ENCODE measurements at places on chromosomes 11 and 22.

DNA sequence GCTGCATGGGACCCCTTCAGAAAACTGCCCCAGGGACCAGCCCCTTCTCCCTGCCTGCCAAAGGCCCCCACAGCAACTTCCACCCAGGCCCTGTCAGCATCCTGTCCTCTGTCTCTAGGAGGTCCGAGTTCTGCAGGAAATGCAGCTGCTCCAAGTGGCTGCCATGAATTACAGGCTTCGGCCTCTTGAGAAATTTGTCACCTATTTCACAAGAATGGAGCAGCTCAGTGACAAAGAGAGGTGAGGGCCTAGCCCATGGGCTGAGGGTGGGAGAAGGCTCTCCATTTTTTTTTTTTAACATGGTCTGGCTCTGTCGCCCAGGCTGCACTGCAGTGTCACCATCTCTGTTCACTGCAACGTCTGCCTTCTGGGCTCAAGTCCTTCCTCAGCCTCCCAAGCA lies 7.3 kb downstream of the RGL4 start:
- DNase-seq: no peak

DNA sequence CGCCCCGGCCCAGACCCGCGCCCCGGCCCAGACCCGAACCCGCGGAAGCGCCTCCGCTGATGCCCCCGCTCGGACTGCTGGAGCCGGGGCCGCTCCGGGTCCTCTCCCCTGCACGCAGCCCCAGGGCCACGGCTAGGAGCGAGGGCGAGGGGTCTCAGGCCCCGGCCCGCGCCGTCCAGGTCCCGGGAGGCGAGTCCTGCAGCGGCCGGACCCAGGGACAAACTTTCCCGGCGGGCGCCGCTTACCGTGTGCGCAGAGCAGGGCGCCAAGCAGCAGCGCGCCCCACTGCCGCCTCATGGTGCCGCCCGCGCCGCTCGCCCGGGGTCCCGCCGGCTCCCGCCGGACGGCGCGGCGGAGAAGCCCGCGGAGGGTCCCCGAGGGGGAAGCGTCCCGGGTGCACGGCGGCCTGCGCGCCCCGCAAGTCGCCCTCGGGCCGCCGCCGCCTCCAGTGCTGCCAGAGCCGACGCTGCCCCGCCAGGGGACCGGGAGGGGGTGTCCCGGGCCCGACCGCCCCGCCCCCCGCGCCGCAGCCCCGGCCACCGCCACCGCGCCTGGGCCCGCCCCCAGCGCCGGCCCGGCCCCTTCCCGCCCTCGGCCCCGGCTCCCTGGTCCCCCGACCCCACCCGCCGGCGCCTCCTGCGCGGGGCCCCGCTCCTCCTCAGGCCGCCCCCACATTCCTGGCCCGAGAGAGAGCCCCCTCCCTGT lies at the start of gene LRP4:
LRP4 (minus strand) TSS at position 468 of the 705 bp plus-strand sequence; CDS start at position 297, 171 bp downstream.
- no peak for DNase-seq

GRCh38 chr22:17191163-17191784 lies 28.0 kb downstream of the ADA2 start:
- DNase-seq: no peak

DNA sequence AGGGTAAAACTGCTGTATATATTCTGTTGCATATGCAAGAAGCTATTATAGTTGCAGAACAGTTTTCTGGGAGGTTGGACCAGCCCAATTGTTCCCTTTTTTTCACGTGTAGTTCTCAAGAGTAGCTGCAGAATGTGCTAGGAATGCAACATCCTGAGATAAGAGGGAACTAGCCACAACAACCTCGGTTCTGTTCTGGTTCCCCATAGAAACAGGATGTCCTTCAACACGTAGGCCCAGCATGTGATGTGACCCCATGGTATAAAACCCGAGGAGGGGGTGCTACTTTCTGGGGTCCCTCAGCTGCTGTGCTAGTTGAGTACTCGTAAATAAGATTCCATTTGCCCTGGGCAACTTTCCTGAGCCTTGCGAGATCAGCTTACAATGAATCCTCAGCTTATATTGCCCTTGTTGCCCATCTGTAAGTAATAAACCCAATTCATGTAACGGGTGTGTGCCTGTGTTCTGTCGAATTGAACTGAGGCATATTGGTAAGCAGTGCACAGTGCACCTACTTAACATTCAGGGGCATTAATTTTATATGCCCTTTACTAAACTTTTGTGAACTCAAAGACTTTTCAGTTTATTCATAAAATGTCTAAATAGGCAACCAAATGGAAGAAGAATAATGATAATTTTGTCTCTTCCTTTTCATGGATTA lies 23.0 kb upstream of the TRAF6 start:
- DNase-seq: no peak

DNA sequence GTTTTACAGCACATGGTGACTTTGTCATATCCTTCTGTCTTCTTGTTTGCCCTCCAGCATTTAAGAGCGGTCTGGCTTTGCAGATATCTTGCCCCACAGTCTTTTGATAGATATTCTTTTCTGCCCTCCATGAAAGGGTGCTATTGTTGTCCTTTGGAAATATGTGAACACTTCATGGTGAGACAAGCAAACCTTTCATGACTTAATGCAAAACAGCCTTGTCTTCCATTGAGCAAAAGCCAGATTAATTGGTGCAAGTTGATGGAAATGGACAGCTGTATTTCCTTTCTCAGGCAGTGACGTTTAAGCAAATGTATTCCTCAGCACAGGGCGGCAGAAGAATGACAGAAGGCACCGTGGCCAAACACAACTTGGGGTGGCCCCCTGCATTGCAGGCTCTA lies 4.4 kb downstream of the DCPS start:
- DNase-seq: peak; percentile 45

GRCh38 chr11:128195057-128195751 lies 392.2 kb downstream of the ETS1 start:
- no peak for DNase-seq

GRCh38 chr11:124415356-124415923 lies 9.2 kb downstream of the OR8B4 start:
- DNase-seq: no peak

GRCh38 chr22:43622886-43623285 lies 189.2 kb downstream of the EFCAB6 start:
- DNase-seq: no peak

DNA sequence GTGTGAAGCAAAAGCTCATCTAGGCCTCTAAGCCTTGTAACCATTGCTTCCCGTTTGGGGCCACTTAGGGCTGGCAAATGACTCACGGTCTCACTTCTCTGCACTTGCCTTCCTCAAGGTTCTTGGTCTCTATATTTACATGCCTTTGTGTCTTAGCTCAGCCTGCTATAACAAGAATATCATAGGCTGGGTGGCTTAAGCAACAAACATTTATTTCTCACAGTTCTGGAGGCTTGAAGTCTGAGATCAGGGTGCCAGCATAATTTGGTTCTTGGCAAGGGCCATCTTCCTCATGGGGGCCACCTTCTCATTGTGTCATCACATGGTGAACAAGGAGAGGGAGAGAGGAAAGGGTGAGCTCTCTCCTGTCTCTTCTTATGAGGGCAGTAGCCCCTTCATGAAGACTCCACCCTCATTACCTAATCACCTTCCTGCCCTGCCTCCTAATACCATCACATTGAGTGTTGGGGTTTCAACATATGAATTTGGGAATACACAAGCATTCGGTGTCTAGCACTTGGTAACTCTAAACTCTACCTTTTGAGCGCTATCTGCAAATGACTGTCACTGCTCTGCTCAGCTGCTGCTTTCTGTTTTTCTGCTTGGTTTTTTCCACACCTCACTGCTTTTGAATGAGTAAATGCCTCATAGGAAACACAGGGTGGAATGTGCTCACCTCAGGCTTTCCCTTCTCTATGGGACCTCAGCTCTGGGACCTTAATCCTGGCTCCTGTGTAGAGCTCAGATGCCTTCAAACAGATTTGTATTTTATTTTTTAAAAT lies 16.2 kb upstream of the ME3 start:
- peak; percentile 27 for DNase-seq

DNA sequence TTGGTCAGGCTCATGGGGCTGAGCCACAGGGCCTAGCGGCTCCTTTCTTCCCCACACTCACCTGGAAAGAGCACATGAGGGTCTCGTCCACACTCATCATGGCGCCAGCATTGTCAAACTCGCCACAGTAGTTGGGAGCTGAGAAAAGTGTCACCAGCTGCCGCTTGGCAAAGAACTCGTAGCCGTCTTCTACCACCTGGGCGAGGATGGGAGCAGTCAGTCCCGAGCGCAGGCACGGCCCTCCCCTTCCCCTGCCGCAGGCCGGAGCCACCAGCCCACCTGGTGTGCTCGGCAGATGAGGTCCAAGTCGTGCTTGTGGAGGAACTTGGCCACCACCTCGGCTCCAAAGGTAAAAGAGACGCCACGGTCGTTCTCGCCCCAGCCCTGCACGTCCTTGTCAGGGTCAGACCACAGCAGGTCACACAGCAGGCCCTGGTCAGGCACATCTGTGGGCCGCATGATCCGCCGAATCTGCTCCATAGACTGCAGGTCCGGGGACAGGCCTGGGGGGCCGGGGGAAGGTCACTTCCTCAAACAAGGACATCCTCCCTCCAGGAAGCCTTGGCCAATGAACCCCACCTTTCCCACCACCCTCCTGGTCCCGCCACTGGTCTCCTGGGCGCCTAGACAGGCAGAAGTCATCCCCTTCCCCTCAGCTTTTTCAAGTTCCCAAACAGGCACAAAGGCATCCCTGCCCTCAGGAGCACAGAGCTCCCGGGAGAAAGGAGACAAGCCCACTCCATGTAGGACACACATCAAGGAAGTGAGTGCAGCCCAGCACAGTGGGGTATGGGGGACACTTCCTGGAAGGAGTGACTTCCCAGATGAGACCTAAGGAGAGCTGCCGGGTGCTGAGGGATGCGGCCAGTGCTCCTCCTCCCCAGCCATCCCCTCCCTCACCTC lies 2.7 kb downstream of the PPP1CA start:
- DNase-seq: no peak

GRCh38 chr22:27474112-27474571 lies 327.4 kb downstream of the MN1 start:
- DNase-seq: no peak

GRCh38 chr11:108914981-108915380 lies 250.1 kb downstream of the DDX10 start:
- no peak for DNase-seq

GRCh38 chr22:39471381-39472141 lies 14.7 kb downstream of the MGAT3 start:
- DNase-seq: no peak

- DNase-seq: peak; percentile 77
Measured at GRCh38 chr22:39254789-39255298, 10.1 kb upstream of the PDGFB start.

- no peak for DNase-seq
Measured at GRCh38 chr22:31492151-31492550, 2.5 kb upstream of the EIF4ENIF1 start.

GRCh38 chr11:129425214-129425613 lies 49.6 kb downstream of the BARX2 start:
- no peak for DNase-seq

GRCh38 chr11:69010361-69010891 lies 2.6 kb downstream of the MRGPRF start:
- no peak for DNase-seq

DNA sequence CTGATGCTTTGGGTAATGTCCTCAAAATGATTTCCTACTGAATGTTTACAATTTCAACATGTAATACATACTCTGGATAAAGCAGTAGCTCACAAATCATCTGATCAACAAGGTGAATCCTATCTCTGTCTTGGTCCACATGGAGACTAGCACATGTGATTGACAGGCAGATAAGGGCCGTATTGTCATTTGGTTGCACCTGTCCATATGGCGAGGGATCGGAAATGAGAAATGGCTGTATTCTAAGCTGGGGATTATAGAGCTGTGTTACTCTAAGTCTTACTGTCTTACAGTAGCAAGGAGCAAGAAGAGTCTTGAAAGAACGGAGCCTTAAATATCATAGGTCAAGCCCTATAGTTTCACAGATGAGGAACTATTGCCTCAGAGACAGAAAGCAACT lies 55.7 kb downstream of the APIP start:
- DNase-seq: no peak

DNA sequence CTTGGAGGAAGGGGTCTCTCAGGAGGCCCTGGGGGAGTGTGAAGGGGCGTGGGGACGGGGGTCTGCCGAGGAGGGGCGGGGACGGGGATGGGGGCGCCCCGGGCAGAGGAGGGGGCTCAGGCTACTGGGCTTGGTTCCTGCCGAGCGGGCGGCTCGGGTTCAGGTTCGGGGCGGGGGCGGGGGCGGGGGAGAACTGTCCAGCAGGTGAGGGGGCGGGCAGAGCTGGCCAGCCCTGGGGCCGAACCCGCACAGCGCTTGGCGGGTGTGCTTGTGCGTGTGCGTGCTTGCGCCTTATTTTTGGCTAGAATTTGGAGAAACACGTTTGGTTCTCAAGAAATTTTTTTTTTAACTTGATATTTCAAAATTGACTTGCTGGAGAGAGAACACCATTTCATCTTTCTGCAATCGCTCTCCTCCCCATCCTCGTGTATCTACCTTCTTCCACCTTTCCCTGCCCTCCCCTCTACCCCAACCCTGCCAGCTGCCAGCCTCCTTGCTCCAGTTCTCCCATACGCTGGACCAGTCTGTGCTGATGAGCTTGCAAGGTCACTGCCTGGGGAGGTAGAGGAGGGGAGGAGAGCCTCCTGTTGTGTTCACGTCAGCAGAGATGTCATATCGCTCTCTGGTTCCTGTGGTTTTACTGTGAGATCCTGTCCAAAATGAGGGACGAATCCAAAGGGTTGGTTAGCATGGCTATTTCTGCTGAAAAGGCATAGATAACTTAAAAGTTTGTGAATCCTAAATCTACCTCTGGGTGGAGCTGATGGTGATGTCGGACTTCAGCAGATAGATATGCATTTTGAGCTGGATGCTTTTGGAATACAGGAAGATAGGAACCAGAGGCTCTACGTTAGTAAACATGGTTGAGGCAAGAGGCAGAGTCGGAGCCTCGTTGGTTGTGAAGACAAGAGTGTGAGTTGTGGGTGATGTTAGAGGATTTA lies 668 bp downstream of the MADD start:
- no peak for DNase-seq

DNA sequence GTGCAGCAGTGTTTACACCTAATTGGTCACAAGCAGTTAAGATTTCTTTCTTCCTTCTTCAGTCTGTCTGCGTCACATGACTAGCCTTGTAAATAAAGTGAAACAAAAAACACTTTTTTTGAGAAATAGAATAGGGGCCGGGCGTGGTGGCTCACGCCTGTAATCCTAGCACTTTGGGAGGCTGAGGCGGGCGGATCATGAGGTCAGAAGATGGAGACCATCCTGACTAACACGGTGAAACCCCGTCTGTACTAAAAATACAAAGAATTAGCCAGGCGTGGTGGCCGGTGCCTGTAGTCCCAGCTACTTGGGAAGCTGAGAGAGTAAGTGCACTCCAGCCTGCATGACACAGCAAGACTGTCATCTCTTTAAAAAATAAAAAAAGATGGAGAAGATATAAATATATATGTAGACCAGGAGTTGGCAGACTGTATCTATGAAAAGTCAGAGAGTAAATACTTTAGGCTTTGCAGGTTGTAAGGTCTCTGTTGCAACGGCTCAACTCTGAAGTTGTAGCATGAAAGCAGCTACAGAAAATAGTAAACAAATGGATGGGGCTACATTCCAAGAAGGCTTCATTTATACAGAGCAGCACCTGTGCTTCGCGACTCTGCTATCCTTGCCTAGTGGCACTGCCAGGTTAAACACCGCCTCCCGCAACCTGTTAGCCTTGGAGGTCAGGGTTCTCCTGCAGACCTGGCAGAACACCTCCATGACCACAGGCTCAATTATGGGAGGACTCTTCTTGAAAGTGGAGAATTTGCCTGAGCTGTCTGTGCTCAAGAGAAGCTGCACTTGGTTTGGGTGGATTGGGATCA lies 55.9 kb downstream of the PPP6R2 start:
- no peak for DNase-seq
